ENCODE measurements at places on chromosomes 5 and 9.

DNA sequence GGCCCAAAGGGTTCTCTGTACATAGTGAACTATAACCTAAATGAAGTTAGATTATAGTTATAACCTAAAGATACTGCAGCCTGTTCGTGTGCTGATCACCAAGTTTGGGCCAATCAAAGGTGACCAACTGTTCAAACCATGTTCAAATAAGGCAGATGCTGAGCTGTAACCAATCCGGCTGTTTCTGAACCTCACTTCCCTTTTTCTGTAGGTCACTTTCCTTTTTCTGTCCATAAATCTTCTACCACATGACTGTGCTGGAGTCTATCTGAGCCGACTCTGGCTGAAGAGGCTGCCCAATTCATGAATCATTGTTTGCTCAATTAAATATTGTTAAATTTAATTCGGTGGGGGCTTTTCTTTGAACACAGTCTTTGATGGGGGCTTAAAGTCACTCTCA lies 1920.2 kb downstream of the MAT2B start:
- DNase-seq: no peak

DNA sequence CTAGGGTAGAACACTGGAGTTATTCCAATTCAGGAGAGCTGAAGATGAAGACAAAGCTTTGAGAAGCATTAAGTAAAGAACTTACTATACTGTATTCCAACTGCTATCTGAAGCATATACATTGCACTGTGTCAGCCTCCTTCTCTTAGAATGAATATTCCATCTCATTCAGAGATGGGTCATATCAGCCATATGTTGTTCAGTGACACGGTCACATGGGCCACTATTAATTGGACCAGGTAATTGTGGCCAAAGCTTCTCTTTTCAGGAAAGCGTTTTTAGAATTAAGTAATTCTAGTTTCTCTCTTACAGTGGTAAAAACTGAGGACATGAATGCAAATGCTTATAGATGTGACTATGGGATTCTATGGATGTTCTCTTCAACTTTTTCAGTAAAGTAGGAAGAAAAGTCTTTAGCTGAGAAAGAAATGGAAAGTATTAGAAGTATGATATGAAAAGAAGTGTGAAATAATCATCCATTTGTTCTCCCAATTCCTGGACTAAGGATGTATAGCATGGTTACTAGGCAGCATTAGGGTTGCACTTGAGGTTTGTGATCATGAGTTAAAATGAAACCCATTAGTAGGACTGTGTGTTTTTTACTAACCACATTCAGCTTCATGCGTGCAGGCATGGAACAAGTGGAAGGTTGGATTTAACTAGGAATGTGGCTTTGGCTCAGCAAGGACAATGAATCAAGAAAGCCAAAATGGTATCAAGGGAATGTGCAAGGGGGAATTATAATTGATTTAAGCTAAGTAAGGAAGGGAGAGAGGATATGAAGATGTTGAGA lies 40.9 kb downstream of the CETN3 start:
- DNase-seq: no peak

- DNase-seq: peak; percentile 64
Observed at GRCh38 chr9:98118640-98119601, at the start of gene TRIM14. TRIM14 (minus strand) TSS chr9:98119222; CDS start chr9:98119188, 34 bp downstream.

DNA sequence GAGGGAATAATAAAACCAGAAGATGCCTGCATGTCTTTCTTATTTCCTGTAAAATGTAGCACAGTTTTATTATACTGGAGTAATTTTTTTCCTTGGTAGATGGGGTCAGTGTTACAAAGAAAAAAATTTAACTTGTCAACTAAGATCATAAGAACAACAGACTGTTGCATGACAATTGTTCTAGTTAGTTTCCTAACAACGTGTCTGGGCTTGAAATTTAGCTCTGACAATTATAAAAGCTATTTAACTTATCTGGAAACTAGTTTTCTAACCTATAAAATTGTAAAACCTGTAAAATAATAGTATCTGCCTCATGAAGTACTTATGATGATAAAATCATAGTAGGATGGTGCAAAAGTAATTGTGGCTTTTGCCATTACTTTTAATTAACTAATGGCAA lies 4.9 kb downstream of the SHOC1 start:
- DNase-seq: no peak

GRCh38 chr5:67648201-67648671 lies 451.6 kb upstream of the CD180 start:
- DNase-seq: peak; percentile 90

- no peak for DNase-seq
Observed at GRCh38 chr9:80842389-80842788, 847.0 kb downstream of the TLE1 start.

DNA sequence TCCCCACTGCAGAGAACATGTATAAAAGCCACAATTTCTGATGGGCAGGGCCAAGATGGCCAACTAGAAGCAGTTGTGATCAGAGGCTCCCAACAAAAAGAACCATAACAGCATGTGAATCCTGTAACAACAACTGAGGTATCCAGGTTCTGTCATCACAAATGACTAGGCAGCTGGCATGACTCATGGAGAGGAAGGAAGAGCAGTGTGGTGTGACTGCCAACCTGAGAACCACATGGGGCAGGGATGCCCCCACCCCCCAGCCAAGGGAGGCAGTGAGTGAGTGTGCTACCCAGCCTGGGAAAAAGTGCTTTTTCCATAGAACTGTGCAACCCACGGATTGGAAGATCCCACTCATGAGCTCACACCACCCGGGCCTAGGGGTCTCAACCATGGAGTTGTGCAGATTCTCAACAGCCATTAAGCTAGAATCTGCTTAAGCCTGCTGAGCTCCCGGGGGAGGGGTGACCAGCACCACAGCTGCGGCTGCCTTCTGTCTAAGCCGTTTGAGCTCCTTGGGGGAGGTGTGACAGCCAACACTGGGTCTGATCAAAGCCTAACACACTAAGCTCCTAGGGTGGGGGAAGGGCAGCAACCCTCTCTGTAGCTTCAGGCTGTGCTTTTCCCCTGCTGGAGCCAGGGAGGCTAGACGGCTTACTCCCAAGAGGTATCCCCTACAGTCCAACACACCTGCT lies 80.1 kb upstream of the DMAC1 start:
- DNase-seq: no peak

DNA sequence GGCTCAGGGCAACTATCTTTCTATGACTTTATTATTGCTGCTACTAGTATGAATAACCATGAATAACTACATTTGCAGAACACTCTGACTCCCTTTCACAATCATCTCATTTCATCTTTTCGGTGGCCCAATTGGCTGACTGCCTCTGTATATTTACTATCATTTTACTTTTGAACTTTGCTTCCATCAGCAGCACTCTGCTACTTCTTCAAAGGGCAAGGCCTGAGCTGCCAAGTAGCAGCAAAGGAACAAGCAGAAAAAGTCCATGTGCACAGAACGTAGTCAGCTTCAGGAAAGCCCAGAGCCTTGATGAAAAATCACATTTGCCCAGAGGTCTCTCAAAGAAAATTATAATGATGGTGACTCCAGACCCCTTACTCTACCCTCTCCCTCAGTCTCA lies 214.5 kb upstream of the PUM3 start:
- DNase-seq: no peak

- no peak for DNase-seq
Observed at GRCh38 chr5:93022796-93023447, 558.1 kb downstream of the NR2F1-AS1 start.

DNA sequence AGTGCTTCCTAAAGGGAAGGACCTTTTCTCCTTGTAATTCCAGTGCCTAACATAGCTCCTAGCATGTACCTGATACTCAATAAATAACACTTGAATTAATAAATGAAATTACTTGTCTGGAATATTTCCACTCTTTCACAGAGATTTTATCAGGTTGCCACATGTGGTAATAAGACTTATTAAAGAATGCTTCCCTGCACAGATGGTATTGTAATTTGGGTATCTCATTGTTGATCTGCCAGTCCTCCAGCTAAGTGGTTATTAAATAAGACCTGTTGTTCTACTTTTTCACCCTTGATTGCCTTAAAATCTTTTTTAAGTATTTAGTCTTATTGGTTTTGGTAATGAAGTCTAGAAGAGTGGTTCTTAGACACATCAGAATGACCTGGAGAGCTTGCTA lies 28.1 kb upstream of the CETN3 start:
- no peak for DNase-seq

GRCh38 chr5:1779782-1780613 lies 19.6 kb downstream of the MRPL36 start:
- DNase-seq: no peak

DNA sequence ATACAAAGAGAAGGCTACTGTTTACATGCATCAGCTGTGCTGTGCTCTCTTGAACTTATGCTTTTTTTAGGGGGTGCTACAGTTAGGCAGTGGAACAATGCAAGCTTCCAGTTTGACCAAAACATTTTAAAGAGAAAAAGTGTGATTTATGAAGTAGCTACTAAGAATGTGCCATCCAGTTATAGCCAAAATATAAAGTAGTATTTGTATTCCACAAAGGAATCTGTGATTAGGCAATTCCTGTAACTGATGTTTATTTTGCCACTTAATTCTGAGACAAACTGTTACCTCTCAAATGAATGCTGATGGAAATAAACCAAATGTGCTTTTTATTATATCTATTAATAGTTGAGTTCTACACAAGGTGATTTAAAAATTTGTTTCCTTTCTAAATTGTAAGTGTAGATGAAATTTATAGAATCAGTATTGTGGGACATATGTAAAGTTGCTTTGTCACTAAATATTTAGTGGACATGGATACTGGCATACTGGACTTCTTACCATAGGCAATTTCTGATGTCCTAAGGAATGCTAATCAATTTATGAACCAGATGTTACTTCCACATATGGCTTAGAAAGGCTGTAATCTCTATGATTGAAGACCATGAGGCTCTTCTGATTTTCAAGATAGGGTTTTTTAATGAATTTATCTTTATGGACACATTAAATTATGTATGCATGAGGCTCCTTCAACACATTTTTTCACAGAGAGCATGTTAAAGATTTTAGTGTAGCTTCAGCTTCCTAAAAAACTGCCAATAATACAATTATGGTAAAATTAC lies 410.2 kb downstream of the PRR16 start:
- DNase-seq: no peak

DNA sequence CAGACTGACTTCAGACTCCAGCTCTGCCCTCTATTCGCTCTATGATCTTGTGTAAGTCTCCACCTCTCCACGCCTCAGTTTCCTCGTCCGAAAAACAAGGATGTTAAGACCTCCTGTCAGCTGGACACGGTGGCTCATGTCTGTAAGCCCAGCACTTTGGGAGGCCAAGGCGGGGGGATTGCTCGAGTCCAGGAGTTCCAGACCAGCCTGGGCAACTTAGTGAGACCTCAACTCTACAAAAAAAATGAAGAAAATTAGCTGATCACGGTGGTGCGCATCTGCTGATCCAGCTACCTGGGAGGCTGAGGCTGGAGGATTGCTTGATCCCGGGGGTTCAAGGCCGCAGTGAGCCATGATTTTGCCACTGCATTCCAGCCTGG lies 36.6 kb upstream of the GABRP start:
- no peak for DNase-seq
